Activated T-helper 1 cell treated with anti-CD3 and anti-CD28 coated beads, Interleukin-2, amount 50 U/mL, for 16 hours (primary cell): ENCODE measurements at places on chromosomes 7 and 10.

DNA sequence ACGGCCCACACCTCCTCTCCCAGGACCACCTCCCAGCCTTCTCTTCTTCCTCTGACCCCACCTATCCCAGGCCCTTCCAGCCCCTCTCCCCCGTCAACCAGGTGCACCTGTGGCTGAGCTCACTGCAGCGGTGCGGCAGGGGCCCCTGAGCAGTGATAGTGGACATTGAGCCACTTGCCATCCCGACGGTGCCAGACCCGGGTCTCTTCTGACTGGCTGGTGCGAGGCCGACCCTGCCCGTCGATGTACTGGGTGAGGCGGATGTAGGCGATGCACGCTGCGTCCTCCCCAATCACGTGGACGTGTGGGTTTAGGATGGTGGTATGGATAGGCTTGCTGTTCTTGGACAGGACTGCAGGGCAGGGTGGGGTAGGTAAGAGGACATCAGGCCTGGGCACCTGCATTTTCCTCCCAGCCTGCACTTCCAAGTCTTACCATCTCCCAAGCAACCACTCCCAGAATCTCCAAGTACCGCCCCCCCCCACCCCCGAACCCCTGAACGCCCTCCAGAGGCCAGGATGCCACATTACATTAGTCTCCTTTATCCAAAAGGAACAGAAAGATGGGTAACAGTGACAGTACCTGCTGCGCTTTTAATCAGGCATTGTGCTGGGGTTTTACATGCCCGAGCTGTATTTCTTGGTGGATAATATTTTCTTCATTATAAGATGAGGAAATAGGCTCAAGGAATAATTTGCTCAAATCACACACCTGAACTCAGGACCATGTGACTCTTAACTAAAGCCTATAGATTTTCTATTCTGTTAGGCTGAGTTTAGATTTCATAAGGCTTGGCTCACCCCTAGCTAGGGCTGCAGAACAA lies 3.7 kb upstream of the NDST2 start:
- no peak for DNase-seq

DNA sequence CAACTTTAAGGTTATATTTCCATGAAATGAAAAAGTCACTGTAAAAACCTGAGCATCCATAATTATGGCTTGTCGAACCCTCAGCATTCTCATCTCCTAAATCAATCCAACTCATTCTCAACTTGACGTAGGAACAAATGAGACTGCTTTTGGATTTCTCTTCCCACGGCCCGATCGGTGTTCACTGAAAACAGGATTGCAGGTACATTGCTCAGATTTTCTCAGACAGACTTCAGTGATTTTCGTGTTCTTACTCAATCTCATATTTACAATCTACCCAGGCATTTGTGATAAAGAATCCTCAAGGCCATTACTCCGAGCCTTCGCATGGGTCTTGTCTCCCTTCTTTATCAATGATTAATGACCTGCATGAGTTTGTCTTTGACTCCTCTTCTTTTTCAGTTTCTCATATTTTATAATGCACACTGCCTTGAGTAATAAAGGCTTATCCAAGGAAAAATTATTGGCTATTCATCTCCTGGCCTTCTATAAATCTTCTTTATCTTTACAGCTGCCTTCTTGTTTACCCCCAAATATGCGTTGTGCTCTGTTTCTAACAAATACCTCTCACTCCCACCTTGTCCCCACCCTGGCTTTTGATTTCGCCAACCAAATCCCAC lies 90.4 kb upstream of the MYO3A start:
- DNase-seq = no peak

DNA sequence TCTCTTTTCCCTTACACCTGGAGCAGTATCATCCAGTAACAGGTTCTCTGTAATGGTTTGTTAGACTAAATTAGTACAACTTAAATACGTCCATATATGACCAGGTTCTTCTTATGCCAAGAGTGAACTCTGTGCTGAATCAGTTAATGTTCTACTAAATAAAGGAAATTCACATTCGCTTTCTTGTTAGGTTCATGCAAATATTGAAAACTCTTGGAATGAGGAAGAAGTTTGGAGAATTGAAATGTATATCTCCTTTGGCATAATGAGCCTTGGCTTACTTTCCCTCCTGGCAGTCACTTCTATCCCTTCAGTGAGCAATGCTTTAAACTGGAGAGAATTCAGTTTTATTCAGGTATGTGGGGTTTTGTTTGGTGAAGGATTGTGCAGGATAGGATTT lies 15.3 kb upstream of the CFAP69 start:
- DNase-seq = no peak

GRCh38 chr7:49790209-49790608 lies 16.8 kb downstream of the VWC2 start:
- DNase-seq = no peak

- no peak for DNase-seq
Measured at GRCh38 chr10:77305650-77306632, 331.7 kb downstream of the KCNMA1 start.

DNA sequence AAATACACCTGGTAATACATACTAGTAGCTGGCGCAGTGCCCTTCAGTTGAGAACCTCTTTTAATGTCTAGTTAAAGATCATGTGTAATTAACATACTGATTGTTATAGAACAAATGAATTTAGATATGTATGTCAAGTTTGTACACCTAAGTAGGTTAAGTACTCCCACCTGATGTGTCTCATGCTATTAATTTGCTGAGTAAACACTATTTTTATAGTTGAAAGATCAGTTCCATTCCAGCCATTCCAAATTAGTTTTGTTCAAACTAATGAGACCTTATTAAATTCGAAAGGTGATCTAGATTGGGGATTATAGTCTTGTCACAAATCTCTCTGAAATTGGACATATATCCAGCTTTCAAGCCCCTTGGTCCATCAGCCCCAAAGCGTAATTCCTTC lies 710.0 kb downstream of the LRMDA start:
- no peak for DNase-seq

DNA sequence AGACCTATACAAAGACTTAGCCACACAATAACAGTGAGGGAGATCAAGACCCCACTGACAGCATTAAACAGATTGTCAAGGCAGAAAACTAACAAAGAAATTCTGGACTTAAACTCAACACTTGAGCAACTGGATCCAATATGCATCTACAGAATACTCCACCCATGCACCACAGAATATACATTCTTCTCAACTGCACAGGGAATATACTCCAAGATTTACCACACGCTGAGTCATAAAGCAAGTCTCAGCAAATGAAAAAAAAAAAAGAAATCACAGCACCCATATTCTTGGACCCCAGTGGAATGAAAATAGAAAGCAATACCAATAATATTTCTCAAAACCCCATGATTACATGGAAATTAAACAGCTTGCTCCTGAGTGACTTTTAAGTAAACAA lies 680.2 kb downstream of the PCDH15 start:
- no peak for DNase-seq

DNA sequence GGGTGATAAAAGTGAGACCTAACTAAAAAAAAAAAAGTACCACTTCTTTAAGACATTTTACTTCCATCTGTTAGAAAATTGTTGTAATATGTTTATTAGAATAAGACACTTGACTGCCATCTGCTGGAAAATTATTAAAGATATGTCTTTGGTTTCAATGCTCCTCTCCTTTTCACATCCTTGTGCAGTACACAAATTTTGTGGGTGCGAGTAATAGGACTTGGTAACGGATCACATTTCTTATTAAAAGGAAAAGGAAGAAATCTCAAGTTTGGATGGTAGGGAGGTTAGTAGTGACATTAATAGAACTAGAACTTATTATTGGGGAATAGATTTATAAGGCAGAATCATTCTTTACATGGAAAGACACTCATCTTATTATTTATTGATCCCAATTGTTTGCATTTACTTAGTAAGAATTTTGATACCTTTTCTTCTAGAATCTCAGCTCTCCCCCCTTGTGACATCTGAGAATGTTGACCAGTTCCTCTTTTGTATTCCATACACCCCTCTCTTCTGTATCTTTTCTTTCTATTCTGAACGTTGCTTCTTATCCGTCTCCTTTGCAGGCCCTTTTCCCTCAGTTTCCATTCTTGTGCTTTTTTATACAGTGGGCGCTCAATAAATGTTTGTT lies 43.0 kb upstream of the RPA3 start:
- DNase-seq = no peak

DNA sequence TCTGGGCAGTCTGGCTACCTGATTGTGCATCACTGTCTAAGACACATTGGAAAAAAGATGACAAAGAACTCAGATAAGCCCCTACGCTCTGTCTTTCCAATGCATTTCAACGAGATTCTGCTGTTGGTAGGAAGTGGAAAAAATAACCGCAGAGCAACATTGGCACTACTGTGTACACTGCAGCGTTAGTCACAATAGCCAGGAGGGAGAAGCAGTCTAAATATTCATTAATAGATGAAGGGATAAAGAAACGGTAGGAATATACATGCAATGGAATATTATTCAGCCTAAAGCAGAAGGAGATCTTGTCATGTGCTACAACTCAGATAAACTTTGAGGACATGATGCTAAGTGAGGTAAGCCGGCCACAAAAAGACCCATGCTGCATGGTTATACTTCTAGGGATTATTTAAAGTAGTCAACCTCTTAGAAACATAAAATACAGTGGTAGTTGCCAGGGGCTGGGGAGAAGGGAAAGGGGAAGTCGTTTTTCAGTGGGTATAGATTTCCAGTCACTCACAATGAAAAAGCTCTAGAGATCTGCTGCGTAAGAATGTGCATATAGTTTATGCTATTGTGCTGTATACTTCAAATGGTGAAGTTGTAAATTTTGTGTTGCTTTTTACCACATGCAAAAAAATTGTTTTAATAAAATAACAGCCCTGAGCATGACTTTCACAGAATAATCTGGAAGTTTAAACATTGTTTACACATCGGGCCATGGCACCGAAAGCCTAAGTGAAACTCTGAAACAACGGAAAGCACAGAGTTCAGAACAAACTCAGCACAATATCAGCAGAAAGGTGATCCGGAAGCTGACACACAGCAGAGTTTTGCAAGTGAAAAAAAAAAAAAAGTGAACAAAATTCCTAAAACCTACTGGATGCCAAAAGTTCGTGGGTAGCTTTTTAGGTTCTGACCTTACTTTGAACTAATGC lies 40.1 kb downstream of the ELMO1 start:
- no peak for DNase-seq

DNA sequence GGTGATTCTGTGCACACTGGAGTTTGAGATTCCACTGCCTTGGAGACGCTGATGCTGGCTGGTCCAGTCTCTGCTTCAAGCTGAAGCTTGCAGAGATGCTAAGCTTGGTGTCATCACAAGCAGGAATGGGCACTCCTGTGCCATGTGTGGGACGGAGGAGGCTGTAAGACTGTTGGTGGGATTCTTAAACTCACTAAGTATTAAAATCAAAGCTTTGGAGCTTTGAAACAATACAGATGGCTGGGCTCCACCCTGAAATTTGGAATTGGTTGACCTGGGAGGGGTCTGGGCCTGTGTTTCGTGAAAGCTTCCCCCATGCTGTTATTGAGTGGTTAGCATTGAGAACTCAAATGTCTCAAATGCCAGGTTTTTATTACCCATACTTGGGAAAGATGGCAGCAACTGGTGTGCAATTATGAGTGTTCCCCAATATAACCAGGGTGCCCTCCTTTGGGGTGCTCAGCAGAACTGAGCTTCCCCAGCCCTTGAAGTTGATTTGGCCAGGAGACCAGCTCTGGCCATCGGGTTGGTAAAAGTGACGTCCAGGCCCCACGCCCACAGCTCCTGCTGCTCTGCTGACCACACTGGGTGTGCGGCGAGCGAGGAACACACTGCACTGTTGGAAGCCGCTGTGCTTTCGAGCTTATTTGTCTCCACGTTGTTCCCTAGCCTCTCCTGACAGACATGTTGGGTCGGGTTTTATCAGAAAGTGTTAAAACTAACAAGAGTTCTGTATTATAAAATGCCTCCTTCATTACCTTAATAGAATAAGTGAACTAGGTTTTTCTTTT lies 377.7 kb downstream of the GLRX3 start:
- DNase-seq = no peak

GRCh38 chr10:72858067-72858466 lies 35.5 kb upstream of the OIT3 start:
- DNase-seq = no peak

- no peak for DNase-seq
Measured at GRCh38 chr10:8405596-8405995, 351.1 kb downstream of the GATA3 start.

DNA sequence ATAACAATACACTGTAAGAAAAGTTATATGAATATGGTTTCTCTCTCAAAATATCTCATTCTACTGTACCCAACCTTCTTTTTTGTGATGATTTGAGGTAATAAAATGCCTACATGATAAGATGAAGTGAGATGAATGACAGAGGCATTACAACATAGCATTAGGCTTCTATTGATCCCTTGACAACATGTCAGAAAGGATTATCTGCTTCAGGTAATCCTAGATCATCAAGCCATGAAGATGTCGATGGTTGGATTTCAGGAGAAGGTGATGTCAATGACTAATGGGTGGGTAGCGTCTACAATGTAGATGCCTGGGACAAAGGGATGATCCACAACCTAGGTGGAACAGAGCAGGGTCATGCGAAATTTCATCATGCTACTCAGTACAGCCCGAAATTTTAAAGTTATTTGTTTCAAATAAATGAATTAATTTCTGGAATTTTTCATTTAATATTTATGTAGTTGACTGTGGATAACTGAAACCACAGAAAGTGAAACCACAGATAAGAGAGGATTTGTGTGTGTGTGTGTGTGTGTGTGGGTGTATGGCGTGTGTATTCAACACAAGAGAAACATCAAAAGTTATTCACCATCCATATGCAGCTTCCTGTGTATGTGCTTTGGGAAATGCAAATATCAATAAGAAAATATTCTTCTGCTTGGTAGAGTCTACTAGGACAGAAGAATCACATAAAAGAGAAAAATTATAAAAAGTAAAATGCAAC lies 77.0 kb downstream of the MAGI2 start:
- no peak for DNase-seq

DNA sequence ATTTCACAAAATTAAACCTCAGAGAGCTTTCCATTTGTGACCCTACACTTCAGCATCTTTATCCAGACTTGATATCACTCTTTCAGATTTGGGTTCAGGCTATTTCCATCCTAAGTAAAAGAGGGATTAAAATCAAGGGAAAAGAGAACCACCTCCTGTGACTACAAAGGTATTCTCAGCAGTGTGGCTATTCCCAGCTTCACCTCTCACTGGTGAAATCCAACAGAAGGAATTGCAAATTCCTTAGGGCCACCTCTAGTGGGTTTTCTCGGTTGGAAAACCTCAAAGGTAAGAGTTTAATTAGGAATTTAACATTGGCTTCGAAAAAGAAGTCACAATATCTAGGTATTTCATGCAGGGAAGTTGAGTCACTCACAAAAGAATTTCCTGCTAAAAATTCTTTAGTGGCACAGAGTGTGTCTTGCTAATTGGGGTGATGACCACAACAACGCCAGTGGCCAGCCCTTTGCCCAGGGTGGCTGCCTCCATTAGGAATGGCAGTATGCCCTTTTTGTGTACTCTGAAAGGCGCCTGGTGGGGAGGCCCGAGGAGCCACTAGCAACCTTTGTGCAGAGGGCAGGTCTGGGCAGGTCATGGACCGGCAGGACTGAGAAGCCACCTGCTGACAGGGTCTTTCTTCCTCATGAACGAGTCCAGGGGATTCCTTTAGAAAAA lies 52.2 kb downstream of the SEM1 start:
- no peak for DNase-seq

GRCh38 chr10:70295926-70296325 lies 12.1 kb upstream of the NPFFR1 start:
- DNase-seq = no peak
